Activated T-cell treated with anti-CD3 and anti-CD28 coated beads for 48 hours (primary cell): ENCODE measurements at places on chromosomes 4 and X.

GRCh38 chr4:24995346-24995919 is 35.3 kb downstream of the LGI2 start:
- DNase-seq = no peak

- no peak for DNase-seq
These were observed 13.4 kb downstream of the PRPS2 start for GRCh38 chrX:12804655-12805054.

DNA sequence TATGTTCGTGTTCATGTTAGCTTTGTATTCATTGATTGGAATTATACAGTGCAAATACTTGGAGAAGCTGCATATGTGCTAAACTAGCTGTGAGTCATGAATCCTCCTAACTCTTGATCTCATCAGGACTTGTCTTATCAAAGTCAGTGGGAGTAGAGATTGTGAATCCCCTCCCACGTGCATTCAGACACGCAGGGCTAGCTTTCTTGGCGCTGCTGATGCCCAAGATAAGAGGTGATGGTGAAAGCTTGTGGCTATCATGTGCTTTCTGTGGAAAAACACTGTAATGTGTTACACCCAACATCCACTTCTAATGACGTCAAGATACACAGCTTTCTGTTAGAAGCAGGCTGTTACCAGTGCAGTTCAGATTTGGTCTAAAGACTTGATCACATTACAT is 348.7 kb upstream of the HAND2 start:
- DNase-seq = no peak

DNA sequence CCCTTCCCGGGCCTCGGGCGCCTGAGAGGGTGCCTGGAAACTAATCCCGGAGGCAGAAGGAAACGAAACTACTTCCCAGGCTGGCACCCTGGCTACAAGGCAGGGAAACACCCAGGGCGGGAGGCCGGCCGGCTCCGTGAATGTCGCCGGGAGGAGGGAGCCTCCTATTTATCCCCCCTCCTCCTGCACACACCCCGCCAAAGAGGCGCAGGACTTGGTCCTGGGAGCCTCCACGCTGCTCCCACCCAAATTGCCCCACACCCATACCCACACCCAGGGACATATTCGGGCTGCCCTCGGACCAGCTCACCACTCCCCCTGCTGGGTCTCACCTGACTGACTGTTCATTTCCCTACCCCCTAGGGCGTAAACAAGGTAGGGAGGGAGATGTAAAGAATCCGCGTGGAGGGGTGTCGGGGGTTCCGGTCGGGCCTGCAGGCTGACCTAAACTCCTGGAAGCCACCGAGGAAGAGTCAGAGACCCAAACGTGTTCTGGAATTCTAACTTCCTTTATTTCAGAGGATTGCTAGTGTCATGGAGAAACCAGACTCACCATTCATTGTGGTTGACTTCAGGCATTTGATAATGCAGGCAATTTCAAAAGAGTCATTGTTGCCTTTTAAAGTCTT is at the start of gene BTC:
Gene BTC, minus strand, starts transcription at position 142 of the 629 bp plus-strand sequence. CDS start 198 bp downstream, outside the sequence.
- DNase-seq = no peak

DNA sequence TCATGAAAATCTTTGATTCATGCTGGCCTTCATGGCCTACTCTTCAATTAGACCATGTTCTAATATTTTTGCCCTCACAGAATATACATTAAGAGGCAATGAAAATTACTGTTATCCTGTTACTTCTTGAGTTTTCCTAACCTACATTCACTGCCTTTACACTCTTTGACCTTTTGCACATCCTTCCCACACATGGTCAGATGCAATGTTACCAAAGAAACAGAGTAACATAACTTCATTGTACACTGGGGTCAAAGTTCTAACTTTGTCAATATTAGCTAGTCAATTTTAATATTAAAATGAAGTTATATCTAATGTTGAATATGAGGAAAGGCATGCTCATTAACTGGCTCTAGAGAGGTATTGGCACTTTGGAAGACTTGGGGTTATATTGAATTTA is 284.8 kb downstream of the TEX13C start:
- no peak for DNase-seq

GRCh38 chr4:78638337-78639172 is 87.0 kb downstream of the ANXA3 start:
- DNase-seq = no peak

DNA sequence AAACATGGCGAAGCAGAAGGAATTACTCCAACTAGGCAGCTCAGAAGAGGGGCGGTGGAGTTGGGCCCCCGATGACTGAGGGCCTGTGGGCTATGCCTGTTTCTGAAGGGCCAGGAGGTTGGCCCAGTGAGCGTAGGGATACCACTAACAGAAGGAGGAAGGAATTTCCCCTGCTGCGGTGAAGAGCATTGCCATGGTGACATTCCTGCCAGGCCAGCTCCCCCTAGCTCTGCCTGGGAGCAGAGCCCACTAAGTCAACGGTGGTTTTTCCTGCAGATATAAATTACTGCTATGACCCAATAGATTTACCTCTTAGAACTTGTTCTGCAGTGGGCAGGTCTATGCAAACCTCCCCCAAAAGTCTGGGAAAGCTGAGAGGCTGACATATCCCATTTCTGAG is 28.9 kb upstream of the HMX1 start:
- DNase-seq = no peak

- no peak for DNase-seq
These were observed 204.8 kb downstream of the FAT4 start for GRCh38 chr4:125519371-125520146.

GRCh38 chrX:133804072-133804471 is 181.3 kb downstream of the GPC3 start:
- DNase-seq = no peak

GRCh38 chr4:53920116-53920515 is 144.3 kb downstream of the CHIC2 start:
- no peak for DNase-seq

DNA sequence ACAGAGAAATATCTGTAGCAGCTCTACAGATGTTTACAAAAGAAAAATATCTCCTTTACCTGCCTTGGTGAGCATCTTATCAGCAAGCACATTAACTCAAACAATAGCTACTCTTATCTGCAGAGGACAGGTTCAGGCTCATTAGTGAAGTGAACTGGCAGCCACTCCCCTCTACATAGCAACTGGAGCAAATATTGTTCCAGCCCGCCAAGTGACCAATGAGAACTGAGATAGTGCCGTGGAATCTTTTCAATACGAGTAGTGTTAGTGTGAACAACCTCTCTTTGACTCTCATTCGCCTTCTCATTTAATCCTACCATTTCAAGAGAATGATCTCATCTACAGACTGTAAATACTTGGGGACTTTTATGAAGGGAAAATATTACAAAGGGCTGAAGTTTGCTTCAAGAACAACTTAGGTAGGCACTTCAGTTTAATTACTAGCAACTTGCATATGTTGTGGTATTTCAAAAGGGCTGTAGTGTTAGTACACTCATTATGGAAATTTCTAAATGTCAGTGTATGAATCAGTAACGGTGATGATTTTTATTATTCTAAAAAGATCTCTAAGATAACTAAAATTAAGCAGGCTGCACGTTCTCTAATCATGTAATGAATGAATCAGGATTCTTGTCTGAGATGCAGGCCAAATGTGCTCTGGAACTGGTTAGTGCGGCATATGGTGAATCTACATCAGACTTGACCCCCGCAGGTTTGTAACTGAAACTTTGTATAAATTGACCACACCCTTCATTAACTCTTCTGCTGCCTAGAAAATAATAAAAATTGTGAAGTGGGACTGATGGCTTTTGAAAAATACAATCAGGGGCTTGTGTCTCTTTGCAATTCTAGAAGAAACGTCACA is 72.4 kb downstream of the PALLD start:
- no peak for DNase-seq
